ENCODE measurements at places on chromosomes 7 and 10.

DNA sequence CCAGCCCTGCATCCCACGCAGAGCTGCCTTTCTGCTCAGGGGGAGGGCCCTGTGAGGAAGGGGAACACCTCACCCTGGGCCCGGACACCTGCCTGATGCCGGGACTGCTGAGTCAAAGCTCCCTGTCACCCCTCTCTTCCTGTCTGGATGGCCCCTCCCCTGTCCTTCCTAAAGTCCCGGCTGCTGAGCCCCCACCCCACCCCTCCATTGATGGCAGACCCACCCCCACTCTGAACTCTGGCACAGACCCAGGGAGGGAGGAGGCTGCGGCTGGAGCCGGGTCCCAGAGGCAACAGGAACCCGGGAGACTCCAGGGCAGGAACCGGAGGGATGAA lies 78.7 kb downstream of the ELFN1 start:
- DNase-seq: no peak

- DNase-seq: no peak
Measured at GRCh38 chr10:91629715-91630549, 2.9 kb downstream of the PPP1R3C start.

GRCh38 chr10:13893926-13894325 lies 307.2 kb downstream of the PRPF18 start:
- no peak for DNase-seq

- peak; percentile 57 for DNase-seq
Measured at GRCh38 chr10:14879124-14879927, 660 bp downstream of the SUV39H2 start.

DNA sequence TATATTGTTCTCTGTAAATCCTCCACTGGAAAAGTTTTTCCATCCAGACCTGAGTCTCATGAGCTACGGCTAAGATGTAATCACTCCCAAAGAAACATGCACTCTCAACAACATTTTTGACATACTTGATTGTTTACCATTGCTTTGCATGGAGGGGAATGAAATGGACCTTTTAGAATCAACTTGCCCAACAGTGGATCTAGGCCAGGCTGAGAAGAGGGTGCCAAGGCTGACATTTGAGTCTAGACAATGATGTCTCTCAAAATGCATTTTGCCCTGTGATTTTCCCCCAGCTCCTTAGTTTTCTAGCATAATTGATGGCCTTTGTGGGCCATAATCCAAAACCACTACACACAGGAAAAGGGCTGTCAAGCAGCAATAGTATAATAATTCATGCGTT lies 297.9 kb upstream of the KLF6 start:
- DNase-seq: no peak

DNA sequence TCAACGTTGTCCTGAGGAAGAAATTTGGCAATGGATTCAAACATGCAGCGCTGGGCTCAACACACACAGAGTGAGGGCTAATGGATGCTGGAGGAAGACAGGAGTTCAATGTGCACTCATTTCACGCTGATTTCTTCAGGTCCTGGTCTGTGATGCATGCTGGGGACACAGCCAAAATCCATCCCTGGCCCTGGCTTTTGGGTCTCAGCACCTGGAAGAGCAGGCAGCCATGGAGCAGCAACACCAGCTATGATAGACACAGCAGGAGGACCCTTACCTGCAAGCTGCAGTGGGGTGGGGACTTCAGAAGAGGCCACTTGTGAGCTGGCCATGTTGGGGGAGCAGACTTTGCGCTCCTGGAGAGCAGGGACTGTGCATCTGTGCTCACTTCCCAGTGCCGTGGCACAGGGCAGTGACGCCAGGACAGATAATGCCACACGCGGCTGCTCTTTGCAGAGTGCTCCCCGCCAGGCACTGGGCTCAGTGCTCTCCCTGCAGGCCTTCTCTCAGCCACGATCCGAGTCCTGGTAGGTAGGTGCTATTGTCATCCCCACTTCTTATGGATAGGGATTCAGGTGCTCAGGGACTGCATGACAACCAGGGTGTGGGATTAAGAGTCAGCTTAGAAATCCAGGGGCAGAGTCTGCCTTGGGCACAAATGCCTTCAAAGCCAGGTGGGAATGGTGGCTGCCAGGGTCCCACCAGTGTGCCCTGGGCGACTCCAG lies 138.8 kb upstream of the UNC5B start:
- DNase-seq: no peak

DNA sequence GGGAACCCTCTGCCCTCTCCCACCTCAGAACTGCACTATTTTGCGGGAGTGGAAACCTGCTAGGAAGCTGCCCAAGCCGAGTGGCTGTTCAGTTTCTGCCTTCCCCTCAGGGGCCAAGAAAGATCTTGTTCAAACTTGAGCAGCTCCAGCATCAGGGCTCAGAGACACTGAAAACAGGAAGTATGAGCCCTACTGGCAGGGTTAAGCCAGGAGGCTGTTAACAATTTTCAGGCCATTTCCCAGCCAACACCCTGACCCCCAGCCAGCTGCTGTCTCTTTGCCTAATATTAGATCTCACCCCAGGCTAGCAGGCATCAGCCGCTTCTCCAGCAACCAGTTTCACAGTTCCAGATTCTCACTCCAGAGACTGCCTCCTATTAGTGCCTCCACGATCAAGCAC lies 9.2 kb downstream of the PLAU start:
- peak; percentile 48 for DNase-seq

- DNase-seq: no peak
Measured at GRCh38 chr10:102113956-102114857, 6.0 kb downstream of the LDB1 start.

DNA sequence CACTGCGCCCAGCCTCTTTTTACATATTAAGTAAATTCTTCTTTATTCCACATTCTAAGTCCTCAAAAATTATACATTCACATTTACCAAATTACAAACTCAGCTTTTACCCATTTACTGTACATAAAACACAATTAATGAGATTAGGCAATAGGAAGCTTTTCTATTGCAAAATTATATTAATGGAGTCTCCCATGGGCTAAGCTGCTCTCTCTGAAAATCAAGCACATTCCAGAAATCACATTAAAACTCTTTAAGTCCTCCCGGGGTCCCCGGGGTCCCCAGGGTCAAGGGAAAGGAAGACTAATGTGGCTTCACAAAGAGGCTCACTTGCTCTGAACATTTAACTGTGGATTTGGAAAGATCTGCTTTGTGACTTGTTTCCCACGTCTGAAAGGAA lies 127.4 kb upstream of the KMT2E start:
- DNase-seq: no peak

GRCh38 chr10:22259280-22259679 lies 41.5 kb upstream of the EBLN1 start:
- DNase-seq: peak; percentile 18

DNA sequence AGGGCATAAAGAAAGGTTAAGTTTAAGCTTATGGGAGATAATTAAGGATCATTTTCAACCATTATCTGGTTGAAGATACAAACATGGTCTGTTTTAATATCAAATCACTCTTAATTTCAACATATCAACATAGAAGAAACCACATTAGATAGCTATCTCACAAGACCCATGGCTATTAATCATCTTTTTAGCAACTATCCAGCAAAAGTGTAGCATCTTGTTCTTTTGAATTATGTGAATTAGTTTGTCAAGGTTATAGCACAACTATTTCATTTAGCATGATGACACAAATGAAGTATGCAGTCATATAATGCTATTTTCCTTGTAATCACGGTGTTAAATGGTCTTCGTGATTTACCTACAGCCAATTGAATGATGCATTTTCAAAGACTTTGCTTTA lies 58.9 kb upstream of the PPP1R9A start:
- DNase-seq: no peak

DNA sequence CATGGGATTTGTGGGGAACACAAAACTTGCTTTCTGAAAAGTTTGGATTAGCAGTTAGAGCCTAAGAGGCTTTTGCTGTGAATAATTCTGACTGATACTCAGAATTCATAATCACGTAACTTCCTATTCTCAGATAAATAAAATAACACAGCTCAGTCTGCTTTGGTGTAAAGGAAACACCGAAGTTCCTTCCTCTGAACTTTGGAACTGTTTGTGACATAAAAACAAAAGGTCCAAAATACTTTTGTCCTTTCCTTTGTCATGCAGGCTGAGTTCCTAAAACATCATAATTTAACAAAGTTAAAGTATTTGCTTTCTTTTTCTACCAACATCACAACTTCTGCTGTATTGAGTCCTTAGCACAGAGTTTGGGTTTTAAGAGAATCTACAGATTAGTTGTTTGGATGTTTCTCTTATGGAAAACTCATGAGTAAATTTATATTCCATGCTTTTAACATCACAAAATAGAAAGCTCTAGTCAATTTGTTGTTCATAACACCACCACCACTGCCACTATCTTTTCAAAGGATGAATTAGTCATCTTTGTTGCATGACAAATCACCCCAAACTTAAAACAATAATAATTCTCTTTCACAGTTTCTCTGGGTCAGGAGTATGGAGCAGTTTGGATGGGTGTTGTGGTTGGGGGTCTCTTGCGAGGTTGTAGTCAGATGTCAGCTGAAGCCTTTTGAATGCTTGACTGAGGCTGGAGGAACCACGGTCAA lies 123.4 kb downstream of the REEP3 start:
- DNase-seq: no peak

DNA sequence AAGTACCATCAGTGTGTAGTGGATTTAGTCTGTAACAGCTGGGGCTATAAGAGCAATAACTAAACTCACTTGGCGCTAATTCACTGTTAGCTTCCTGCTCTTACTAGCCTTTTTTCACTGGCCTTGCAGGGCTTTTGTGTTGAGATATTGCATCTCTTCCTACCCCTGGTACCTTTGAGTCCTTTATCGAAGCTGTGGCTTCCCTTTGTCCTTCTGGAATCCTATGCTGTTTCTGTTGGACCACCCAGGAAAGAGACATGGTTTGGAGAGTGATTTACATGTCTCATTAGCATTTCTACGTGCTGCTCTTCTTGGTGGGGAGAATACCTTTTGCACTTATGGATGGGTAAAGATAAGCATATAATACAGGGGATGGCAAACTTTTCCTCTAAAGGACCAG lies 103.8 kb downstream of the MLLT10 start:
- no peak for DNase-seq

- DNase-seq: no peak
Measured at GRCh38 chr7:101784292-101785127, 32.9 kb upstream of the CUX1 start.

DNA sequence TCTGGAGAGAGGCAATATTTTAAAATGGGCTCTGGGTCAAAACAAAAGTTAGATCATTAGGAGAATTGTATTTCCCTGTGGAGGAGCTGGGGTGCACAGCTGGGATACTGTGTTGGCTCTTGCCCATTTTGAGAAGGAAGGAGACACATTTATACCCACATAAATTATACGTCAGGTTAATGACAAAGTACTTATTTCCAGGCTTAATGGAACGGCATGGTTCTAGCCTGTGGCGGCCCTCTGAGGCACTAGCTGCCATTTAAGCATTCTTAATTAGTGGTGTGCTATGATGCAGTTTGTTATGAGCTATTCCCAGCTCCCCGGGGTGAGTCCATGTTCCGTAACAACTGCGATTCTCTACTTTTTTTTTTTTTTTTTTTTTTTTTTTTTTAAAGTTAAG lies 193.5 kb downstream of the SEC23IP start:
- no peak for DNase-seq

DNA sequence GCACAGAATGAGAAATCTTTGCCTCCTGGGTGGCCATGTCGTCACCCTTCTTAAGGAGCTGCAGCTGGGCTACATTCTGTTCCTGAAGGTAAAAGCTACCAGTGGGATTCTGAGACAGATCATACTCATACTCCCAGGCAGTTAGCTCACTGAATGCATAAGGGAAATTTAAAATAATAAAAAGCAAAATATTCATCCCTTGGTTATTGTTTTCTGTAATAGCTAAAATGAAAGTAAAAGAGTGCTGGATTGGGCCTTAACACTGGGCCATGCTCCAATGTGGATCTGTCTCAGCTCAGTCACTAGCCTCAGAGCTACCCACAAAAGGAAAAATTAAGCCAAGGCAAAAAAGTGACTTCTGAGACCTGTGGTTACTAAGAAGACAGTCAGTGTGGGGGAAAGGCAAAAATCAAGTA lies 8.9 kb upstream of the DYNC2I1 start:
- no peak for DNase-seq

DNA sequence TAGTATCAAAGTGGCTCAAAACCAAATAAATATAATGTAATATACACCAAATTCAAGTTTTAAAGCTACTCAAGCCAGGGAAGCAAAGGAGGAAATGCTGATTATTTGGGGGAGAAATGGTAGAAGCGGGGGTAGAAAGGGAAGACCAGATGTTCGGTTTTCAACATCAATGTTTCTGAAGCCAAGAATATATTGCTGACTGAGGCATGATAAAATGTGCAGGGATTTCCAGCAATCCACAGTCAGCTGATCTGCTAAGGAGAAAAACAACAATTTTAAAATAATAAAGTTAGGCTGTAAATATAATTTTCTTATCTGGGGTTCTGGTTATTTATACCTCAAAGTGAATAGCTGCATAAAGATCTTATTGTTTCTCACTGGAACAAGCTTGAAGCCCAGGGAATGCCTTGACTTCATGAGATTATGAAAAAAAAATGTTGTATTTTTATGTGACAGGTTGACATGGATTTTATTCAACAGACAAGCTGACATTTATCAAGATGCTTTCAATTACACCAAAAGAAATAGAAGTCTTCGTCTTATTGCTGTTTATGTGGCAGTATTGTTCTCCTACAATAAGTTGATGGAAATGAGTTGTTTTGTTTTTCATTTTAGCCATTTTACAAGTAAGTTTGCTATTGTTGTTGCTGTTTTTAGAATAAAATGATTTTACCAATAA lies 28.6 kb upstream of the BMPER start:
- no peak for DNase-seq

DNA sequence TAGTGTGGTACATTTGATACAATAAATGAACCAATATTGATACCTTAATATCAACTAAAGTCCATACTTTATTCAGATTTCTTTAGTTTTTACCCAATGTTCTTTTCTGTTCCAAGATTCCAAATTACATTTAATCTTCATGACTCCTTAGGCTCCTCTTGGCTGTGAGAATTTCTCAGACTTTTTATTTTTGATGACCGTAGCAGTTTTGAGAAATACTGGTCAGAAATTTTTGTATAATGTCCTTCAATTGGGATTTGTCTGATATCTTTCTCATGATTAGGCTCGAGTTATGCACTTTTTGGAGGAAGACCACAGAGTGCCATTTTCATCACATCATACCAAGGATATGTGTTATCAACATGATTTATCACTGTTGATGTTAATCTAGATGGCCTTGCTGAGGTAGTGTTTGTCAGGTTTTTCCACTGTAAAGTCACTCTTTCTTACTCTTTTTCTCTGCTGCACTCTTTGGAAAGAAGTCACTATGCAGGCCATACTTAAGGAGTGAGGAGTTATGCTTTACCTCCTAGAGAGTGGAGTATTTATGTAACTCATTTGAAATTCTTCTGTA lies 12.9 kb upstream of the ENTPD1 start:
- no peak for DNase-seq

GRCh38 chr10:51932530-51932929 lies 233.1 kb upstream of the CSTF2T start:
- DNase-seq: no peak

DNA sequence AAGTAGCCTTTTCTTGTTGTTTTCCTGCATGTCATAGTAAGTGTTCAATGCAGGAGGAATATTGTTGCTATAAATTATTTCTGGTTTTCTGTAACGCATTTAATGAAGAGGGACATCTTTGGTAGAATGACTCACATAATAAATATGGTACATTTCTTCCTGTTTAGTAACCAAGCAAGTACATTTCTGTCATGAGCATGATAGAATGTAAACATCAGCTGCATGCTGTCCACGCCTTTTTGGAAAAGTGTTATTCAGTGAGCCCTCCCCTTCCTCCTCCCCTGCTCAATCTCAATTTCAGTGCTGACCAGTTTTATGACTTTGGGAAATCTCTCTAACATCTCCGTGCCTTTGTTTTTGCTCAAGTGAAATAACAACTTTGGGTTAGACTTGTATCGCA lies 664.0 kb downstream of the XPNPEP1 start:
- DNase-seq: no peak

GRCh38 chr10:71745664-71746250 lies 26.2 kb upstream of the C10orf105 start:
- no peak for DNase-seq
